Daoy (cell line): ENCODE measurements at places on chromosomes 12 and 14. TPM values are rescaled to one million over a fixed set of nuclear protein-coding genes. Genes with fewer than 3 reads are reported as not detected.
A peak's percentile ranks its signal among the peaks of the same experiment; 100 is the strongest.

The TSPAN8 gene
- total RNA-seq, result not detected in 2 replicates

The PHETA1 gene
- total RNA-seq, result 6.3 and 11.8 TPM in 2 replicates

The FOXA1 gene
- 6.5 and 11.2 TPM in 2 replicates for total RNA-seq

DNA sequence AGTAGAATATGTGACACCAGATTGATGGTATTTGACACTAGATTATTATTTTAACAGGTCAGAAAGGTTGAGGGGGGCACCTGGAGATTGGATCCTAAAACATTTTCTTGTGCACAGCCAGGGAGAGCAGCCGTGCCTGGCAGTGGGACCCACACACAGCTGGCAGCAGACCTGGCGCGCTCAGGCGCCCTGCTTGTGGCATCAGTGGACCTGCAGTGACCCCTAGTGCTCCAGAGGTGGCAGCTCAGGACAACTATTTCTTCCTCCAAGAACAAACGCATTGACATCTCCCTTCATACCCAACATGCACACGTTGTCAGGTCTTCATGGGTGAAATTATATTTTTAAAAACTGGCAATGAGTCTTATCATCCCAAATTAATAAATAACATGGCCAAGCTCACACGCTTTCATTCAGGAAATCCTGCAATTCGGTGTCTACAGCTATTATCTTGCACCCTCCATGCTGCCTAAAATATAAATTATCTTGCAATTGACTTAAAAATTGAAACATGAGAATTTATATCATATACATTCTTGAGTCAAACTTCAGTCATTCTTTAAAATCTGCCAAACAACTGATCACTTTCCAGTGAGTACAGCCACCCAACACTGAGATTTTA lies 7.7 kb upstream of the TMEM132D start:
- peak; percentile 90 for DNase-seq

DNA sequence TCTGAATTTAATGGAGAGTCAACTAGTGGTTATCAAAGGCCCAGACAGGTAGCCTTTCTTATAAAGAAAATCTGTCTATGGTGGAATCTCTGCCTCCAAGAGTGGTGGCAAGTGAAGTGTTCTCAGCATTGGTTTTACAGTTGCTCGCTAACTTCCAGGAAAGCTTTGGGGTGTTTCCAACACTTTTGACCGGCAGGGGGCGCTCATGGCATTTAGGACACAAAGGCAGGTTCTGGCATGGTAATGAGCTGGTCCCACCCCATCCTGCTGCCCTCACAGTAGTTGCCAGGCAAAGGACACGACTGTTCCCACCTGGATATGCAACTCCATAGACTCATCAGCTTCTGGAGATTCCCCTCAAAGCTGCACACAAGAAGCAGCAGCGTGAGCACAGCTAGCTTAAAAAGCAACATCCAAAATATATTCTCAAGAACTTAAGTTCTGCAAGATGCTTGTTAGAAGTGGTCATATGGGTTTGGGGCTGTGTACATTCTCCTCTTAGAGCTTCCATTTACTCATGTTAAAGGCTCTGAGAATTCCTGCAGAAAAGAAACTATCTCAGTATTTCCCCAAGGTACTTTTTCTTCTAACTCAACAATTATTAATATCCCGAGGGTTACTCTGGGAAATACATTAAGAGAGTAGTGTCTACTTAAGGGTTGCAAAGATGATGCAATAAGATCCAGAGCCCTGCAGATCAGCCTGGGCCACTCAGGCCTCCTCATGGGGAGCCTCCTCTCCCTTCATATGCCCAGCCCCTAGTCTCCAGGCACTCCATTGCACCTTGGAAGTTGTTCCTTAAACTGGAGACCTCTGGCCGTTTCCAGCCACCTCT lies 14.8 kb downstream of the PROX2 start:
- peak; percentile 83 for DNase-seq

- no peak for DNase-seq
Measured at GRCh38 chr12:95622879-95623278, 71.6 kb upstream of the USP44 start.

GRCh38 chr14:88029500-88029899 lies 24.6 kb downstream of the GPR65 start:
- DNase-seq, result peak; percentile 29

- no peak for DNase-seq
Measured at GRCh38 chr14:94054401-94054800, 26.6 kb downstream of the DDX24 start.

- no peak for DNase-seq
Measured at GRCh38 chr12:92511786-92512185, 191.0 kb upstream of the PLEKHG7 start.

GRCh38 chr12:127745469-127746212 lies 521.3 kb upstream of the TMEM132C start:
- DNase-seq, result no peak

DNA sequence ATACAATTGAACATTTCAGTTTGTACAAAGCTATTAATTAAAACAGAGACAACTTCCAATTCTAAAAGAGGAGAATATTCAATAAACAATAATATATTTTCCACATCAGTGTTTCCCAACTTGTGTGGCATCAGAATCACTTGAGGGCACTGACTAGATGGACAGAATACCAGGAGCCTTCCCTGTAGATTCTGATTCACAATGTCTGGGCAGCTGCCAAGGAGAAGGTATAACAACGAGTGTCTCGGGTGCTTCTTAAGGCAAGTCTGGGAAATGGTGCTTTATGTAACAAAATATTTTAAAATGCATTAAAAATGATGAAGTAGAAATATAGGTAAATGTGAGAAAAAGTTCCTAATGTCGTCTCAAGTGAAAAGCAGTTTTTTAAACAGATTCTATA lies 26.2 kb downstream of the GALC start:
- no peak for DNase-seq

DNA sequence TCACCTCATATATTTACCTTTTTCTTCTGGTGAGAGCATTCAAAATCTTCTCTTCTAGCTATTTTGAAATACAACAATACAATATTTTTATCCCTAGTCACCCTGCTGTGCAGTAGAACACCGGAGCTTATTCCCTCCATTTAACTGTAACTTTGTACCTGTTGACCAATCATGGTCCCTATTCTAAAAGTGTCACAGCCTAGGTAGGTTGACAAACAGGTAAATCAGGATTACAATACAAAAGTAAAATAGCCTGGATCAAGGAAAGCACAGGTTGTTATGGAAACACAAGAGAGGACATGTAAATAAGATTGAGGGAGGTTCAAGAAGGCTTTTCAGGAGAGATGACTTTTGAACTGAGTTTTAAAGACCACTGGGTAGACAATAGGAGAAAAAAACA lies 670.9 kb downstream of the DIO2 start:
- DNase-seq, result no peak

- DNase-seq, result no peak
Measured at GRCh38 chr14:35292770-35293561, 784 bp downstream of the PSMA6 start.

GRCh38 chr14:82094829-82095345 lies 561.2 kb upstream of the SEL1L start:
- no peak for DNase-seq

GRCh38 chr12:81340910-81341309 lies 263.0 kb downstream of the ACSS3 start:
- peak; percentile 5 for DNase-seq
